Testis (tissue), 5 donors: ENCODE measurements at places on chromosomes 7 and 10. TPM values are rescaled to one million over a fixed set of nuclear protein-coding genes. Genes with fewer than 3 reads are reported as not detected.

- H3K4me1 ChIP-seq: peaks cover 4% of the 10 kb centered on the region
- no peaks in the 10 kb centered on the region for H3K27me3 ChIP-seq
- no peak overlapping the region for H3K27ac ChIP-seq
- no peaks in the 10 kb centered on the region for H3K36me3 ChIP-seq
- no peak for DNase-seq
Observed at GRCh38 chr7:20299647-20300312, 30.9 kb upstream of the ITGB8 start.

DNA sequence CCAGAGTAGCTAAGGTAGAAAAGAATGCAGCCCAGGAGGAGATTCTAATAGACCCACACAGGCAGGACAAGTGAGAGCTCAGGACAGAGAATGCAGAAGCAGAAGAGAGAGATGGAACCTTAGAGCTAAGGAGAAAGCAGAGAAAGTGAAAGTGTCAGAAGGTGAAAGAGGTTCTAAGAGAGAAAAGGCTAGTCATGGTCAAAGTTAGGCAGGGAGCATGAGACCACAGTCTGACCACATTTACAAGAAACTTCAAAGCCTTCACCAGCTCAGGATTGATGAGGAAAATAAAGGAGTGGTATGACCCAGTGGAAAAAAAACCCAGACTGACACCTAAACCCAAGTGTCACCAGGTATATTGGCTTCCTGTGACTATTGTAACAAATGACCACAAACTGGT is 131.8 kb upstream of the WDR11 start:
- no peaks in the 10 kb centered on the region for H3K27me3 ChIP-seq
- H3K4me3 ChIP-seq: no peak overlapping the region
- no peak overlapping the region for H3K27ac ChIP-seq
- no peak for DNase-seq
- no peaks in the 10 kb centered on the region for H3K4me1 ChIP-seq
- H3K36me3 ChIP-seq: no peaks in the 10 kb centered on the region

- no peak overlapping the region for H3K4me3 ChIP-seq
- DNase-seq: no peak
- no peaks in the 10 kb centered on the region for H3K36me3 ChIP-seq
- no peaks in the 10 kb centered on the region for H3K4me1 ChIP-seq
- H3K27ac ChIP-seq: no peak overlapping the region
- no peaks in the 10 kb centered on the region for H3K27me3 ChIP-seq
Observed at GRCh38 chr7:34718867-34719266, 60.8 kb downstream of the NPSR1 start.

DNA sequence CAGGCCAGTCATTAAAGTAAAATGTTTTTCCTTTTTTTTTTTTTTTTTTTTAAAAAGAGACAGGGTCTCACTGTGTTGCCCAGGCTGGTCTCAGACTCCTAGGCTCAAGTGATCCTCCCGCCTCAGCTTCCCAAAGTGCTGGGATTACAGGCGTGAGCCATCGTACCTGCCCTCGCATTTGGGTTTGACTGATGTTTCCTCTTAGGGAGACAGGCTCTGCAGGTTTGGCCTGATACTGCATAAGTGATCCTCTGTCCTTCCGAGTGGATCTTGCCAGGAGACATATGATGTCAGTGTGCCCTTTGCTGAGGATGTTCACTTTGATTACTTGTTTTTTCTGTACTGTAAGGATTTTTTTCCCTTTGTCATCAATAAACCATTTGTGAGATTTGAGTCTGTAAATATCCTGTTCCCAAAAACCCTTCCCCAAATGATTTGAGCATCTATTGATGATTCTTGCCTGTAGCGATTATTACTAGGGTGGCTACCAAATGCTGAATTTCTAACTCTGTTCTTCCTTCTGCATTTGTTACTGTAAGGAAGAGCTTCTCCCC is 19.7 kb downstream of the LIMK1 start:
- no peak for DNase-seq
- no peak overlapping the region for H3K4me3 ChIP-seq
- no peaks in the 10 kb centered on the region for H3K4me1 ChIP-seq
- H3K27ac ChIP-seq: no peak overlapping the region

GRCh38 chr7:100130608-100131453 is 4.1 kb downstream of the MBLAC1 start:
- no peaks in the 10 kb centered on the region for H3K27me3 ChIP-seq
- peak; percentile 90 for DNase-seq
- peaks cover 14% of the 10 kb centered on the region for H3K4me1 ChIP-seq
- no peak overlapping the region for H3K27ac ChIP-seq

DNA sequence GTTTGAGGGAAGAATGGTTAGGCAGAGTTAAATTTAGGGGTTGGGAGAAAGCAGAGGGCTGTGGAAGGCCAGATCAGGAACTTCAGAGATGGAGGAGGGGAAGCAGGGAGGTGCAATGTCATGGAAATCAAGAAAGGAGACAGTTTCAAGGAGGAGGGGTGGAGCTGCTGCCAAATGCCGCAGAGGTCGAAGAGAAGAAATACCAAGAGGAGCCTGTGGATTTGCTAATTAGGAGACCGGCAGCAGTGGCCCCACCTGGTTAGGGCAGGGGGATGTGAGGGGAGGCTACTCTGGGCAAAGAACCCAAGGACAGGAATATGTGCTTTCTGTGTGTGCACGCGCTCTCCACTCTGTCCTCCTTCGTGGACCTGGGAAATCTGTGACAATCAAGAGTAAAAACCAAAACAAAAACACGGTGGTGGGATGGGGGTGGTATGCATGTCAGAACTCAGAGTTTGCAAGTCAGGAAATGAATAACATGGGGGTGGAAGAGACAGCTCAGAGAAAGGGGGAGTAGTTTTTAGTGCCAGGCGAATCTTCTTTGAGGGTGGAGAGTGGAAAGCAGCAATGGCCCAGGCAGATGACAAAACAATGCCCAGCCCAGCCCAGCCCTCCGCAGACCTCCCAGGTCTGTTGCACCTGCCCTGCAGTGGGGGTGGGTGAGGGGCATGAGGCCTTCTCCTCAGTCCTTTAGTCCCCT is 102.9 kb upstream of the PAX2 start:
- no peaks in the 10 kb centered on the region for H3K36me3 ChIP-seq
- H3K27ac ChIP-seq: no peak overlapping the region
- no peak for DNase-seq
- H3K27me3 ChIP-seq: no peaks in the 10 kb centered on the region
- no peak overlapping the region for H3K4me3 ChIP-seq
- H3K4me1 ChIP-seq: no peaks in the 10 kb centered on the region

The GFRA1 gene
- total RNA-seq: 23.8 TPM

The CYP3A7 gene
- not detected for total RNA-seq

DNA sequence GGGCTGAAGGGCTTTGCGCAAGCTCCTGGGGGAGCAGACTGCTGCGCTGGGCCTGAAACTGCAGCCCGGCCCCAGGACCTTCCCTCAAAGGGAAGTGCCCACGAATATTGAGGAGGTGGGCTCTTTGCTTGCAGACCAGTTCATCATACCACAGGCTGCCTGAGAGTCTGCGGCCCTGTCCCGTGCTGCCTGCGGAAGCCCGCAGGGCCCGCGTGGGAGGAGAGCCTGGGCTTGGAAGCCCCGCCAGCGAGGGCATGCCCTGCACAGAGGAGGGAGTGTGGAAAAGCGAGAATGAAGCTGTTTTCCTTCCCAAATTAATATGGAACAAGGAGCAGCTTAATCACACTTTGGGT is 83.6 kb upstream of the MKI67 start:
- no peak overlapping the region for H3K27ac ChIP-seq
- no peaks in the 10 kb centered on the region for H3K27me3 ChIP-seq
- H3K36me3 ChIP-seq: no peaks in the 10 kb centered on the region
- H3K4me3 ChIP-seq: no peak overlapping the region

DNA sequence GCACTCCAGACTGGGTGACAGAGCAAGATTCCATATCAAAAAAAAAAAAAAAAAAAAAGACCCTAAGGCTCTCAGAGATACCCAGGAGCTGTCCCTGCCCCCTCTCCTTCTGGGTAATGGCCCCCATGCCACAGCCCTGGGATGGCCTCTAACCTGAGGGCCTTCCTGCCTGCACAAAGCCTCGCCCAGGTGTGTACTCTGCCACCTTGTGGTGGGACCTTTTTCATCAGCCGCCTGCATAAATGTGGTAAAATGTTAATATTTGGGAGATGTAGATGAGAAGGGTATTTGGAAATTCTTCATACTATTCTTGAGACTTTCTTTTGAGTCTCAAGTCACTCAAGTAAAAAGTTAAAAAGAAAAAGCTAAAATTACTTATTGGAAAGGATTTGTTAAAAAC is 46.3 kb upstream of the RNF216 start:
- H3K4me3 ChIP-seq: no peak overlapping the region
- DNase-seq: peak; percentile 37
- H3K4me1 ChIP-seq: peaks cover 3% of the 10 kb centered on the region
- no peaks in the 10 kb centered on the region for H3K27me3 ChIP-seq
- no peak overlapping the region for H3K27ac ChIP-seq
- no peaks in the 10 kb centered on the region for H3K36me3 ChIP-seq

DNA sequence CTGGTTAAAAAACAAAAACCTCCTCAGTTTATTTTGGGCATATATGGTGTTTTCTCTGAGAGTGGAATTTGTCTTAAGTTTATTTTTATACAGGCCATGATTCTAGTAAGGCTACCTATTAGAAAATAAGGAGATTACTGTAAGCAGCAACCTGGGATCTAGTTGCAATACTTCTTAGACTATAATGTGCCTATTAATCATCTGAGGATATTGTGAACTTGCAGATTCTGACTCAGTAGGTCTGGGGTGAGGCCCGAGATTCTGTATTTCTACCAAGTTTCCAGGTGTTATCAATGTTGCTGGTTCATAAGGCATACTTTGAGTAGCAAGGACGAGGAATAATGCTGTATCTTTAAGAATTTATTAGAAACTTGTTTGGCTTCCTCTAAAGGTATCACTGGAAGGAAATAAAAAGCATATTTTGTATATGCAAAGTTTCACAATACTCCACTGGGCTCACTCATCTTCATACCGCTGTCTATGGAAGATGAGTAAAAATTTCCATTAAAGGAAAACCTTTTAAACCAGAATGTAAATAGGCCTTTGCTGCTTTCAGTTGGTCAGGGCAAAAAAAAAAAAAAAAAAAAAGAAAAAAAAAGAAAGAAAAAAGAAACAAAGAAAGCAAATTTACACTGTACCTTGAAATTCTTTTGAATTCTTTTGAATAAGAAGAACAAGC is 105.8 kb downstream of the BMPER start:
- no peak for DNase-seq
- no peaks in the 10 kb centered on the region for H3K27me3 ChIP-seq
- no peak overlapping the region for H3K27ac ChIP-seq
- no peaks in the 10 kb centered on the region for H3K36me3 ChIP-seq
- no peaks in the 10 kb centered on the region for H3K4me1 ChIP-seq
- H3K4me3 ChIP-seq: no peak overlapping the region

- peaks cover 15% of the 10 kb centered on the region for H3K4me1 ChIP-seq
- H3K36me3 ChIP-seq: no peaks in the 10 kb centered on the region
- peak overlapping the region; percentile 89 for H3K4me3 ChIP-seq
- no peak for DNase-seq
Observed at GRCh38 chr10:121926671-121927317, 1.0 kb downstream of the ATE1 start.
